ENCODE measurements at places on chromosomes 5 and 9.

DNA sequence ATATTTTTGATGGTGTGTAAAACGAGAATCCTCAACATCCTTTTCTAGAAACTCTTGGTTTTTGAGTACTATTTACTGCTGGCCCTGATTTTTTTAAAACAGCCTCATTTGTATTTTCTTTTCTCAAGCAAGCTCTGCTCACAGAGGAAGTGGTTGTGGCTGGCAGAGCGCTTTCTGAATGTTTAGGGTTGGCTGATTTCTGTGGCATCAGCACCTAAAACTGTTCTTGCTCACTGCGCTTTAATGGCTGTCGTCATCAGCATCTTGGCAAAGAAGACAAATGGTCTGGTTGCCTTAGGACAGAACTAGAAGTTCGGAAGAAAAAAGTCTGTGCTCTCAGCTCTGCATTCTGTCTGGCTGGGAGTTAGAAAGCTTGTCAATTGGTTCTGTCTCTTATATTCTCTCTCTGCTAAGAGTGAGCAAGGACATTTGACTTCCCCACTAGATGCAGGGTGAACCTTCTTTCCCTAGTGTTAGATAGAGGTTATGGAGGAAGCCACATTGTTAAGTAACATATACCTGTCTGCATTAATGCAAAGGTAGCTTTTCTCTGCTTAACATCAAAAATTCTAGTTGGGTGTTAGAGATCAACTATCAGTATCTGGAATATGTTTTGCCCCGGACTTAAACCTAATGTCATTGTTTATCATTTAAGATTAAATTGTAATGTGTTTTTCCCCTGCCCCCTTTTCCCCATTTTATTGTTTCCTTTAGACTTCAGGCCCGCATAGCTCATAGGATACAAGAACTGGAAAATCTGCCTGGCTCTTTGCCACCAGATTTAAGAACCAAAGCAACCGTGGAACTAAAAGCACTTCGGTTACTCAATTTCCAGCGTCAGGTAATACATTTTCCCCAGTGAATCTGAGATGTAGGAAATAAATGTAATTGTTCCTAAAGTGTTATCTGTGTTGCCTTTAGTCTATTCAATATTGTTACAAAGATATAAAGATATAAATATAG, 39.0 kb downstream of the SMARCA2 start:
- peak; percentile 88 for DNase-seq

GRCh38 chr9:115291841-115292240, 173.9 kb upstream of the TNC start:
- no peak for DNase-seq

GRCh38 chr5:140141241-140141640, 15.5 kb downstream of the IGIP start:
- DNase-seq = no peak

- peak; percentile 12 for DNase-seq
Measured at GRCh38 chr5:158466191-158466590, 607.2 kb upstream of the CLINT1 start.

DNA sequence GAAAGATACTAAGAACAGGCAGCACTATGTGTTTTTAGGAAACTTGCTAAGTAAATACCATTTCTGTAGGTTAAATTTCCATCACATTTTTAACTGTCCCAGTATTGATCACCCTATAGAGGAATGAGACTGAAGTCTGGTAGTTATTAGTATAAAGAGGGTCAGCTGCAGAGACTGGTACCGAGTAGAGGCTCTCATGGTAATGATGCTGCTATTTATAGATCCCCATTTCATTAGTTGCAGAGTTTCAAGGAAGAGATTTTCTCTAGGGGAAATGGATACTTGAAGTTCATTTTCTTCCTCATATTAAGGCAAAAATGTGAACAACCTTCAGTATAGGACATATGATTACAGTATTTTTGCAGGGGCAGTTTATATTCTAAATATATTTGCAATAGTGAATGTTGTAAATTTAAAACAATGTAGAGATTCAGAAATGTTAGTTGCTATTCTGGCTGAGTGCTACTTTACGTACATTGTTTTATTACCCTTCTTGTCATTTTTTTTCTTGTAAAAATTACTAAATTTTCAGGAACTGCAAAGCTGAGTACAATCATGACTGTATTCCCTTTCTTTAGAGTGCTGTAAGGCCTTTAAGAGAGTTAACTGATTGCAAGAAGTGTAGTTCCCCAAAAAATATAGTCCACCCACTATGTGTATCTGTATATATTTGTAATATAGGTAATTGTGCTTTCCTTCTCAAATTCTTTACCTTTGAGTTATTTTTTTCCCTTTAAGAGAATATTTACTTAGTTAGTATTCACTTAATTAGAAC, 14.7 kb downstream of the PBX3 start:
- DNase-seq = no peak
